Lung (tissue), 17 donors: ENCODE measurements at places on chromosomes 2 and 18.
A peak's percentile ranks its signal among the peaks of the same experiment; 100 is the strongest.

- no peak overlapping the region for H3K4me3 ChIP-seq
- no peak for DNase-seq
- no peaks in the 10 kb centered on the region for H3K27me3 ChIP-seq
- H3K27ac ChIP-seq: no peak overlapping the region
- no peaks in the 10 kb centered on the region for H3K36me3 ChIP-seq
These were observed 171.2 kb downstream of the HAUS1 start for GRCh38 chr18:46275370-46275769.

- peaks cover 8% of the 10 kb centered on the region for H3K36me3 ChIP-seq
- no peak overlapping the region for H3K4me3 ChIP-seq
- peaks cover 38% of the 10 kb centered on the region for H3K4me1 ChIP-seq
- no peak for DNase-seq
These were observed 13.5 kb downstream of the SNED1 start for GRCh38 chr2:241011751-241012510.

DNA sequence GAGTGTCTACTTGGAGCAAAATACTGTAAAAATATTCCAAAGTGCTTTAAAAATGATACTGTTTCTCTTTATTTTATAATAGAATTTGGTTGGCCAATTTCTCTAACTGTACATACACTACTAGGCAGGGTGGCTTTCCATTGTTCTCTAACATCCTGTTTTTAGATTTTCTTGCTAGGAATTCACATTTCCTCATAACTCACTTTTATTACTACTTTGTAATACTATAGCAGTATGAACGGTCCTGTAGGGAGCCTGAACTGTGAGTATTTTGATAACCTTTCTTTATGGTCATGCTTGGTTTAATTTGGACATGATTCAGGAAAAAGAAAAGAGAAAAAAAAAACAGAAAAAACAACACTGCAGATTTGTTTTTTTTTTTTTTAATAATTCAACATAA is 37.8 kb downstream of the GCG start:
- H3K4me1 ChIP-seq: peaks cover 7% of the 10 kb centered on the region
- no peaks in the 10 kb centered on the region for H3K36me3 ChIP-seq
- H3K27me3 ChIP-seq: no peaks in the 10 kb centered on the region
- no peak for DNase-seq
- H3K27ac ChIP-seq: no peak overlapping the region

DNA sequence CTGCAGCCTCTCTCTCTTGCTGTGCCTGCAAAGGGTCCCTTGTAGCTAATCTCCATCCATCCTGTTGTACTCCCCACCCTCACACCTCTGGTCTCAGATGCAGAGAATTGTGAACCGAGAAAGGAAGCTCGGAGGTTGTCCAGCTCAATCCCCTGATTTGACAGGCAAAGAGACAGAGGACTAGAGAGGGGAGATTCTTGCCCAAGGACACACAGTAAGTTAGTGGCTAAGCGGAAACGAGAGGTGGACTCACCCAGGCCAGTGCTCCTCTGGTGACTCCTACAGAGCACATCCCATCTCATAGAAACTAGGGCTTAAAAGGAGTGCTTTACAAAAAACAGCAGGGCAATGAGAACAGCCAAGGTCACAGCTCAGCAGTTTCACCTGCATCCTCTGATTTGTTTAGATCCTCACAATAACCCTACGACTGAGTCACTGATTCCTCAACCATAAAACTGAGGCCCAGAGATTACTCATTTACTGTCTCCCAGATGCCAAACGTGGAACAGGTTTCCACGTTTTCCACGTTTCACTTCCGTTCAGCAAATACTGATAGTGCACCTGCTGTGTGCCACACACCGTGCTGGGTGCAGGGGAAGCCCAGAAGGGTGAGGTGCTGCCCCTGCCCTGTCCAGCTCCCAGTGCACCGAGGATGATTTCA is 22.1 kb downstream of the EHD3 start:
- no peaks in the 10 kb centered on the region for H3K4me1 ChIP-seq
- DNase-seq: no peak
- no peak overlapping the region for H3K27ac ChIP-seq
- no peaks in the 10 kb centered on the region for H3K36me3 ChIP-seq
- no peak overlapping the region for H3K4me3 ChIP-seq
- no peaks in the 10 kb centered on the region for H3K27me3 ChIP-seq

GRCh38 chr18:61754039-61754583 is 138.7 kb downstream of the RNF152 start:
- H3K27ac ChIP-seq: no peak overlapping the region
- H3K27me3 ChIP-seq: no peaks in the 10 kb centered on the region
- no peak for DNase-seq
- no peak overlapping the region for H3K4me3 ChIP-seq
- H3K4me1 ChIP-seq: peaks cover 10% of the 10 kb centered on the region
- no peaks in the 10 kb centered on the region for H3K36me3 ChIP-seq

GRCh38 chr18:76468345-76469304 is 26.4 kb downstream of the ZNF516 start:
- no peak overlapping the region for H3K27ac ChIP-seq
- no peak overlapping the region for H3K4me3 ChIP-seq
- H3K4me1 ChIP-seq: peaks cover 16% of the 10 kb centered on the region
- no peaks in the 10 kb centered on the region for H3K27me3 ChIP-seq
- no peak for DNase-seq
- no peaks in the 10 kb centered on the region for H3K36me3 ChIP-seq

- H3K4me3 ChIP-seq: no peak overlapping the region
- peaks cover 2% of the 10 kb centered on the region for H3K27me3 ChIP-seq
- H3K36me3 ChIP-seq: no peaks in the 10 kb centered on the region
- no peak overlapping the region for H3K27ac ChIP-seq
These were observed 10.6 kb downstream of the TRABD2A start for GRCh38 chr2:84870306-84870705.

DNA sequence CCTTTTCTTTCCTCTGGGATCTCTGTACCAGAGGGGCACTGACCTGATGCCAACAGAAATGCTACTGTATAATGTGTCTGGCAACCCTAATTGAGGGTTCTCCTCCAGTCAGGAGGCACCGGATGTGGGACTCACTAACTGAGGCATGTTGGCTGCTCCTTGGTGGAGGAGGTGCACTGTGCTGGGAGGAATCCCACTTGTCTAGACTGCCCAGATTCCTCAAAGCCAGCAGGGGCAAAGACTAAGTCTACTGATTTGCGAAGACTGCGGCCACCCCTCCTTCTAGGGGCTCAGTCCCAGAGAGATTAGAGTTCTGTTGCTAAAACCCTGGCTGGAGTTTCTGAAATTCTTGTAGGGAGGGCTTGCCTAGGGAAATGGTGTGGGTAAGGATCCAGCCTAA is 1192.1 kb downstream of the DPP10 start:
- no peaks in the 10 kb centered on the region for H3K4me1 ChIP-seq
- H3K36me3 ChIP-seq: no peaks in the 10 kb centered on the region
- DNase-seq: no peak

DNA sequence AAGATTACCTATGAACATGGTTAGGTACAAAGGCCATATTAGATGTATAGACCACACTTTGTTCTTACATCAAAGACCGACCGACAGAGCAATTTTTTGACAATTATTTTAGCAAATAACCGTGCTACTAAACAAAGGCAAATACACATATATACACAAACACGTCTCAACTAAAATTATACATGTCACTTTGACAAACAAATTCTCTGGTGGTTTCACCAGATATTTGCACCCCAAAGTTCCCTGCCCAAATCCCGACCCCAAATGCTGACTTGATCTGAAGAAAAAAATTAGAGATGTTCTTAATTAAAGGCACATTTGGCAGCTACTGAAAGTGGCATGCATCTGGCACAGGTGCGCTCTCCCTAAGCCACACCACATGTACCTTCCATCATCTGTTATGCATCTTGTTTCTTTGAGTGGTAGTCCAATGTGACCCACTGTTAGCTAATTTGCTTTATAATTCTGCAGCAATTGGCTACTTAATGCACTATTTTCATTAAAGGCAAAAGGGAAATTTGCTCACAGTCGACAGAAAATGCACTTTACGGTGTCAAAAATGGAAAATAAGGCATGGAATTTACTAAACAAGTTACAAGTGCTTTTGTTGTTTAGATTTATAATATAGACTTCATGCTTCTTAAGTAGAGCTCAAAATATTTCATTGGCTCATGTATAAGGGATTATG is 92.1 kb downstream of the ARHGEF33 start:
- no peaks in the 10 kb centered on the region for H3K27me3 ChIP-seq
- H3K4me3 ChIP-seq: no peak overlapping the region
- H3K36me3 ChIP-seq: peaks cover 7% of the 10 kb centered on the region

DNA sequence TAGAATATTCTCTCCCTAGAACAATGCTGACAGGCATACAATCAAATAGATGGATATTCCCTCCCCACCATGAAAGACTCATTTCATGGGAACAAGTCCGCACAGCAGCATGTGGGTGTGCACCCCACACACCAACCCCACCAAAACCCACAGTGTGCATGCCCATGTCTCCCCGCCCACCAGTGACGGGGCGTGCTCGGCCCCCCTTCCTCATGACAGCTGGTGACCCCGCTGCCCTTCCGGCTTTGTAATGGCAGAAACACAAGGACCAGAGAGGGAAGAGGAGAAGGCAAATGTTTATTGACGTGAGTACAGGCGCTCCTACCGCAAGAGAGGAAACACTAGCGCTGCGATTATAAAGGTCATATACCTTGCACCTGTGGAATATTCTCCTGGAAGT is 30.8 kb upstream of the ODC1 start:
- H3K4me3 ChIP-seq: no peak overlapping the region
- no peaks in the 10 kb centered on the region for H3K27me3 ChIP-seq
- no peak for DNase-seq
- no peak overlapping the region for H3K27ac ChIP-seq
- no peaks in the 10 kb centered on the region for H3K36me3 ChIP-seq

DNA sequence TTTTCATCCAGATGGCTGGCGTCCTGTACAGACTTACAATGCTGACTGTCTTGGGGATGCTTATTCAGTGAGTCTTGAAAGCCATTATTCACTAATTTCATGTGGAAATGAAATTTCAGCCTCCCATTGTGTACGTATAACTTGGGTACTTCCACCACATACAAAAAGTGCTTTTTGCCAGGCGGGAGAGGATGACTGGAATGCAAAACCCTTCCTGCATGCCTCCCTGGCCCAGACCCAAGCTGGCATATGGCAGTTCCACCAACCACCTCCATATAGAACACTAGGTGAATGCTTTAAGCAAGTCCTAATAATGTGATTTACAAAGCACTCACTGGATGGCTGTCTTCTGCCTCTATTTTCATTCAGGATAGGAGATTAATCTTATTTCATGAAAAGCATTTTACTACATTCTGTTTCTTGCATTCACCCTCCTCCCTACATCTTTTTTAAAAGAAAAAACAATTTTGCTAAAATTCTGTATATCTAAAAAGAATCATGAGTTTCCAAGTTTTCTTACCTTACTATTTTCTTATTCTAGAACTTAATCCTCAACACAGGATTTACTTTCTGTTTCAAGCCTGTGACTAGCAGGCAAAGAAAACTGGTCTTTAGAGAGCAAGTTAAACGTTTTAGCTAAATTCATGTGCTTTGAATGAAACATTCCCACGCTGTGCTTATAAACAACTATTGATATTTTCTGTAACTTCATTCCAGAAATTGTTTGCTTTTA is 327.6 kb downstream of the NCKAP5 start:
- H3K4me3 ChIP-seq: no peak overlapping the region
- no peaks in the 10 kb centered on the region for H3K36me3 ChIP-seq
- DNase-seq: peak; percentile 38
- peak overlapping the region; percentile 76 for H3K27ac ChIP-seq
- peaks cover 13% of the 10 kb centered on the region for H3K4me1 ChIP-seq

GRCh38 chr2:47056868-47057686 is 98.0 kb downstream of the STPG4 start:
- H3K36me3 ChIP-seq: no peaks in the 10 kb centered on the region
- H3K27me3 ChIP-seq: no peaks in the 10 kb centered on the region
- DNase-seq: peak; percentile 61
- no peak overlapping the region for H3K4me3 ChIP-seq
- peaks cover 30% of the 10 kb centered on the region for H3K4me1 ChIP-seq
- H3K27ac ChIP-seq: peak overlapping the region; percentile 56
